ENCODE measurements at places on chromosomes 6 and 20.

DNA sequence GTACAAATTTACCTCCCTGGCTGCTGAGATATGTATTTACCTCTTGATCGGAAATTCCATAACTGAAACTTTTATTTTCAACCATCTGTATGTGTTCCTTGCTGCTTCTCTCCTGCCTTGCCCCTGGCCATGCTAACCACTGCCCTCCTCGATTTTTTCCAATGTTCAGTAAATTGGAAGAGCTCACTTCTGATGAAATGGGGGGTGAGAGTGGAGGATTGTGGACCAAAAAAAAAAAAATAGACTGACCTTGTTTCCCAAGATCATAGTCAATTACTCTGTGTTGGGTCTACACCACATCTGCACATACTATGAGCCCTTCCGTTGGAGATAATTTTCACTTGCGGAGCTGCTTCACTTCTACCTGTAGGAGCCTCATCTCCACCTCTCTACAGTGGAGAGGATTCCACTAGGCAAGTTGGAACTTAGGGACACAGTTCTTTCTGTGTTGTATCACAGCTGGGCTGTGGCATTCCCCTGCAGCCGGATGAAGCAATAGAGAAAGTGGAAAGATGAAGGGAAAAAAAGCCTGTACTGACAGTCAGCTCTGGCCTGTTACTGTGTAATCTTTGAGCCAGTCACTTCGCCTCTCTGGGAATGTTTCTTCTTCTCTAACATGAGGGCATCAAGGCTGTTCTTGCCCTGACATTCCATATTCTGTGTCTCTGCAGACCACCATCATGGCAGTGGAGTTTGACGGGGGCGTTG, 1.6 kb downstream of the PSMB9 start:
- no peak for DNase-seq

DNA sequence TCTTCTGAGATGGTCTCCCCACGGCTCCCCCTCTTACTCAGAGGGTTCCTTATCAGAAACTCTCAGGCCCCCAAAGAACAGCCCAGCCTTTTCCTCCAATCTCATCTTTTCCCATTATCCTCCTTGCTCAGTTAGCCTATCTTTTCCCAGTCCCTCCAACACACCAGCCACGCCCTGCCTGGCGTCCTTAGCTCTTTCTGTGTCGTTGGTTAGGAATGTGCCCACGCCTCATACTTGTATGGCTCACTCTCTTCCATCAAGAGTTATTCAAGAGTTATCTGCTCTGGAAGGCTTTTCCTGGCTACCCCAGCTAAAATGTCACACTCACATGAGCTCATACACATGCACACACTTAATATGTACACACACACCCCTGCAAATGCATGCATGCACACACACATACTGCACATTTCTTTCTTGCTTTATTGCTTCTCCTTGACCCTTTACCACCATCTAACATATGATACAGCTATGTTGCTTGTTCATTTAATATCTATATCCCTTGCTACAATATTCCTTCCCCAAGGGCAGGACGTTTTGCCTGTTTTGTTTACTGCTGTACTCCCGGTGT, 37.6 kb downstream of the SLC2A10 start:
- DNase-seq, result no peak

DNA sequence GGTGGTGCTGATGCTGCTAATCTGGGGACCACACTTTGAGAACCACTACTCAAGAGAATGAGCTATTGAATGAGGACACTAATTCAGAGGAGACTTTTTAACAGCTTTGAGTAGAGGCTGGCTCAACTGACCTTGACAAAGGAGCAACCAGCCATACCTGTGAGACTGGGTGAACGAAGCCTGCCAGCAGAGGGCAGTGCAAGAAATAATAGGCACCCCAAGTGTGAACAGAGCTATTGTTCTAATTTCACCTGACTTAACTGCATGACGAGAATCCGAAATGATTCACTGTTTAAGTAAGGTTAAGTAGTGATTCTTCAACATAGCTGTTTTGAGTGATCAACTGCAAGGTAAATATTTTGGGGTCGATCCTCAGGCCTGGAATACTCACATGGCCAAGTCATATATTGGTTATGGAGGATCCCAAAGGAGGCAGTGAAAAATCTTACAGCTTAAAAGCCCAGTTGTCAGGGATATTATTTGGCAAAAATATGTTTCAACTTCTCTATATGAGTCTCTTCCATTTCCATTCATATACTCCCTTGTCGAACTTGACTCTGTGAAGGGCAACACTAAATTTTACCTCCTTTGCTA, 550.5 kb upstream of the MARCKS start:
- DNase-seq, result peak; percentile 6

GRCh38 chr20:41344938-41345728, 4.5 kb downstream of the LPIN3 start:
- DNase-seq, result no peak

DNA sequence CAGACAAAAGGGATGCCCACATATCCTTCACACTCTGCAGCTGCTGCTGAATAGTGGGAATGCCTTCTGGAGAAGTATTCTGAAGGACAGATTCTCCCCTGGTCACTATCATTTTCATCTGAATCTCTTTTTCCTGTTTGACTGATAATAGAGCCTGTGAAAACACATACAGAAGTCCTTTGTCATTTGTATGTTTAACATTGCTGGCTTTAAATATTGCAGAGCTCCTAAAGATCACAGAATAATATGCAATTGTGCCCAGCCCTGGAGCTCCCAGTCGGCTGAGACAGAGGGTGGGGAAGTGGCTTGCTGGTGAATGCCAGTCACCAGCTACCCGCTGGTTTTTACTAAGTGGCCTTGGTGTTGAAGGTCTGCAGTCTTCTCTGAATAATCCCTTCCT, 272.3 kb downstream of the SYNE1 start:
- DNase-seq, result no peak

GRCh38 chr6:134436950-134437349, 119.0 kb upstream of the SGK1 start:
- no peak for DNase-seq

Data from activated gamma-delta T cell treated with anti-CD3 and anti-CD28 coated beads, Interleukin-2, amount 50 U/mL, for 16 hours (primary cell).